CD4-positive, alpha-beta T cell treated with Interleukin-21 for 1 hour (primary cell): ENCODE measurements at places on chromosomes 7 and 10.

- DNase-seq: no peak
These were observed 65.5 kb downstream of the PYROXD2 start for GRCh38 chr10:98349508-98349922.

DNA sequence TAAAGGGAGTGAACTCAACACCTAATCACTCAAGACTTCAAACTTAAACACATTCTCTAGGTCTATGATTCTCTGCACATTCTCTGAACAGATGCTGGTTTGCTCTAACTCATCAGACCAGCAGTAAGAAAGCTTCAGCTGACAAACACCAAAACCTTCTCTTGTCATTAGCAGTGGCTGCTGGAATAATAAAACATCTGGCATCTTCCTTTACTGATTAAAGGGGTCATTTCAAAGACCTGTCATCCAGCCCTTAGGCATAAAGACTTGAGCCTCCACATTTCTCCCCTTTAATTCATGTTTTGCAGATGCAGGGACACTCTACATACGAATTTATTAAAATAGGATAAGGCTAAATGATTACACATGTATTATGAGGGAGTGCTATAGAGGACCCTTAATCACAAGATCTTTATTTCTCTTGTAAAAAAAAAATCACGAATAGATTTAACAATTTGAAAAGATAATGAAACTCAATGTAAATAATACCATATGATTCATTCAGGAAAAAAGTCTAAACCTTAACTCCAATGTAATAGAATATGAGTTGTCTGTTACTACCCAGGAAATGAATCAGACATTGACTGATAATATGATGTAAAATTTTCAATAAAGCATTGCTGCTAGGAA lies 152.4 kb upstream of the GNAI1 start:
- DNase-seq: no peak

DNA sequence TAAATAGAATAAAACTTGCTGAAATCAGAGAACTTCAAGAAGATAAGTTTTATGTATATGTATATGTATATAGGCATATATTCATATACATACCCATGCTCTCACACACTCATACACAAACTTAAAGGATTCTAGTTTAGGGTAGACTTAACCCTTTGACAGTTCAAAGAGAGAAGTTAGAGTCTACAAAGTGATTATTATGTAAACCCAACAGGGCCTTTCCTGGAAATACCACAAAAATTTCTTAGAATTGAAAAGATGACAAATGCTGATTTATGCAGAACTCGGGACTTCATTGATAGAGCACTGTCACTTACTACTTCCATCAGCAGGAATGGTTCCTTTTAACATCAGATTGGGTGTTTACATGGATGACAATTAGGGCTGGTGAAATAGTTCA lies 763.5 kb downstream of the AUTS2 start:
- DNase-seq: peak; percentile 13

GRCh38 chr10:111598433-111599059 lies 521.7 kb downstream of the ADRA2A start:
- DNase-seq: peak; percentile 53

GRCh38 chr7:43328785-43329380 lies 216.4 kb downstream of the HECW1 start:
- DNase-seq: no peak

DNA sequence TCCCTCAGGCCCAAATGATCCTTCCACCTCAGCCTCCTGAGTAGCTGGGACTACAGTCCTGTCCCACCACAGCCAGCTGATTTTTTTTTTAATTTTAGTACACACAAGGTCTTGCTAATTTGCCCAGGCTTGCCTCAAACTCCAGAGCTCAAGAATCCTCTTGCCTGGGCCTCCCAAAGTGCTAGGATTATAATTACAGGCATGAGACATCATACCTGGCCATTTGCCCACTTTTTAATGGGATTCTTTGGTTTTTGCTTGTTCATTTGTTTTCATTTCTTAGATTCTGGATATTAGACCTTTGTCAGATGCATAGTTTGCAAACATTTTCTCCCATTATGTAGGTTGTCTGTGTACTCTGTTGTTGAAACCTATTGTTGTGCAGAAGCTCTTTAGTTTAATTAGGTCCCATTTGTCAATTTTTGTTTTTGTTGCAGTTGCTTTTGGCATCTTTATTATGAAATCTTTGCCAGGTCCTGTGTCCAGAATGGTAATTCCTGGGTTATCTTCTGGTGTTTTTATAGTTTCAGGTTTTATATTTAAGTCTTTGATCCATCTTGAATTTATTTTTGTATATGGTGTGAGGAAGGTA lies 95.2 kb downstream of the GLCCI1 start:
- no peak for DNase-seq

DNA sequence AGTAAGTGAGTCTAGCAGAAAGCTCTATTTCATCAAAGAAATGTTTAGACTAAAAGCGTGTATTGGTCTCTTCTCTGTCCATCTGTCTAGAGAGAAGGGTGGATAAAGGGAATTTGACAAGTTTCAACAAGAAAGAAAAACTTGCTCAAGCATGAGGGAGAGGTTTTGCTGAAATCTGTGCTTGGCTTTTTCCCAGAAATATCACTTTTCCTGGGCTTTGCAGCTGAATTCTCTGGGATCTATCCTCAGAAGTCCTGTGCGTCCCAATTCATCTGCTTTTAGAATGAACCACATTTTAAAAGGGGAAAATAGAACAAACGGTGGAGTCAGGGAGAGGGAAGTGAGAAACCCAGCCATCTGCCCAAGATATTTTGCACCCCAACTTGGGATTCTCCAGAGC lies 59.6 kb upstream of the CELF2 start:
- no peak for DNase-seq

GRCh38 chr10:79383974-79384606 lies 36.8 kb downstream of the PPIF start:
- no peak for DNase-seq

GRCh38 chr7:100059251-100059739 lies 9.7 kb downstream of the ZSCAN21 start:
- DNase-seq: no peak

GRCh38 chr7:150876817-150877526 lies 24.7 kb downstream of the AOC1 start:
- peak; percentile 52 for DNase-seq

GRCh38 chr10:95237376-95238170 lies 43.5 kb downstream of the ACSM6 start:
- no peak for DNase-seq

GRCh38 chr10:7507887-7508726 lies 97.3 kb upstream of the SFMBT2 start:
- DNase-seq: peak; percentile 23

DNA sequence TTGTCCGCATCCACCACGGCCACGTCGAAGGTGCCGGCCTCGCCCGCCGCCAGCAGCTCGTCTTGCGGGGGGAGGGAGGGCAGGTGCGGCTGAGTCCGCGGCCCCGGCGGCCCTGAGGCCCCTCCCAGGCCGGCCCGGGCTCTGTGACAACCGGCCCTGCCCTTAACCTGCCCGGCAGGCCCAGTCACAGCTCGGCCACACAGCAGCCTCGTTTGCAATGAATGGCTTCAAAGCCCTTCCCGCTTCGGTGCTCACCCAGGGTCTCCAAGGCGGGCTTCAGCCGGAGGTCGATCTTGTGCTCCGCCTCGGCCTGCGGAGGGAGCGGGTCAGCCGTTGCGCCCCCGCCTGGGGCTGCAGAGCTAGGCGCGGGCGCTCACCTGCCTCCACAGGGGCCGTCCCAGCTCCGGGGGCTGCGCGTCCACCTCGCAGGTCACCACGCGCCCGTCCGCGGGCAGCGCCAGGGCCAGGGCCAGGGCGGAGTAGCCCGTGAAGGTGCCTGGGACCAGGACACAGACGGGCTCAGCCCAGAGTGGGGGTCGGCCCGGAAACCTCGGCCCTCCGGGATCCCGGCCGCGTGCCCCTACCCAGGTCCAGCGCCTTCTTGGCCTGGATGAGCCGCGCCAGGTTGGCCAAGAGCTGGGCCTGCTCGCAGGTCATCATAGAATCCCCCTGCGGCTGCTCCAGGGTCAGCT lies 928 bp downstream of the COMTD1 start:
- DNase-seq: no peak

GRCh38 chr10:77244746-77245145 lies 392.9 kb downstream of the KCNMA1 start:
- no peak for DNase-seq

DNA sequence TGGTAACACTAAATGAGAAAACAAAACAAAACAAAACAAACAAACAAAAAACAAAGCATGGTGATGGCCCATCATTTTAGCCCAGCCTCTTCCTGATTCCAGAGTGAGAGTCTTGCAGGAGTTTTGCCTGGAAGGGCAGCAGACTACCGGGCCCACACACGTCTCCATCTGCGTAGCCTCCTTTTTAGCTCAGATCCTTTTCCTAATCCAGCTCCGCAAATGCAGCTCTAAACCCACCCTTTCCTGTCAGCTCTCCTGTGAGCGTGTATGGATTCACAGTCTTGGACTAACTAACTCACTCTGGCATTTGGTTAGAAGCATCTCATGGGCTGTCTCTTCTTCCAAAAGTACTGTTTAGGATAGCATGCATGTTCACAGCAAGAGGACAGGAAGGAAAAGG lies 14.0 kb downstream of the OR9A4 start:
- DNase-seq: no peak

- no peak for DNase-seq
These were observed 147.3 kb upstream of the VSTM2A start for GRCh38 chr7:54394834-54395233.

GRCh38 chr7:264541-265191 lies 25.3 kb upstream of the FOXL3 start:
- DNase-seq: no peak

GRCh38 chr7:131897016-131897789 lies 340.8 kb upstream of the PODXL start:
- DNase-seq: no peak

GRCh38 chr7:141847996-141848395 lies 6.7 kb upstream of the PRSS37 start:
- DNase-seq: no peak

DNA sequence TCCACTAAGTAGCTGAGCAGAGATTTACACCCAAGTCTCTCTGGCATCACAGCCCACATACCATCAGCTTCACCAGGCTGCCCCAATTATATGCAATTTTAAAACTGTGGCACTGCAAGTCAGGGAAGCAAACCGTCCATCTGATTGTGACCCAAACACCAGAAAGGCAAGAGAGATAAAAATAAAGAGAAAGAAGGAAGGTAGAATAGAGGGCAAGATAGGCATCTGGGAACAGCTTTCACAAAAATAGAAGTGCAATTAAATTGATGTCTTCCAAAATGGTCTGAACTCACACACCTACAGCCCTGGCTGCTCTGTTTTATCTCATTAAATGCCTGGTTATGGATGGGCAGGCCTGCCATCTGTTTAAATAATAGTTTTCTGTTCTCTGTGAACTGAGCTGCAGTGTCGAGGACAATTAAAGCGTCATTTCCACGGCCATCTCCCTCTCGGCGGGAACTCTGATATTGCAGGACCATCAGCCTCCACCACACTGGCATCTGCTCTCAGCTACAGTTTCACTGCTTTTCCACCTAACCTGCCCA lies 509.1 kb downstream of the INHBA start:
- DNase-seq: no peak

- no peak for DNase-seq
These were observed 325.9 kb upstream of the SEMA3D start for GRCh38 chr7:85512790-85513189.

DNA sequence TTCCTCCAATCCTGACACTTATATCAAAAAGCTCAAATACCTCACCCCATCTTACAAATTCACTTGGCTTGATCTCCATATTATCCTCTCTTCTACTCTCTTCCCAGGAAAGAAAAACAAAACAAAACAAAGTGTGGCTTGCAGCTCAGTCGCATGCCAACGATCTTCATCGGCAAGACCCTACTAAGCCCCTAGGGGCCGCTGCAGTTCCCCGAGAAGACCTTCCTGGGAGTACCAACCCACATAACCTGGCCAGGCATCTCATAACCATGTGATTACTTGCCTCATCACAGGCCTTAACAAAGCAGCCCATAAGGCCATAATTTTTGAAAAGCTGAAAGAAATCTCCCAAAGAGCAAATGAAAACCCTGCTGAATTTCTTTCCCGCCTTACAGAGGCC lies 103.7 kb downstream of the ZNF92 start:
- no peak for DNase-seq

DNA sequence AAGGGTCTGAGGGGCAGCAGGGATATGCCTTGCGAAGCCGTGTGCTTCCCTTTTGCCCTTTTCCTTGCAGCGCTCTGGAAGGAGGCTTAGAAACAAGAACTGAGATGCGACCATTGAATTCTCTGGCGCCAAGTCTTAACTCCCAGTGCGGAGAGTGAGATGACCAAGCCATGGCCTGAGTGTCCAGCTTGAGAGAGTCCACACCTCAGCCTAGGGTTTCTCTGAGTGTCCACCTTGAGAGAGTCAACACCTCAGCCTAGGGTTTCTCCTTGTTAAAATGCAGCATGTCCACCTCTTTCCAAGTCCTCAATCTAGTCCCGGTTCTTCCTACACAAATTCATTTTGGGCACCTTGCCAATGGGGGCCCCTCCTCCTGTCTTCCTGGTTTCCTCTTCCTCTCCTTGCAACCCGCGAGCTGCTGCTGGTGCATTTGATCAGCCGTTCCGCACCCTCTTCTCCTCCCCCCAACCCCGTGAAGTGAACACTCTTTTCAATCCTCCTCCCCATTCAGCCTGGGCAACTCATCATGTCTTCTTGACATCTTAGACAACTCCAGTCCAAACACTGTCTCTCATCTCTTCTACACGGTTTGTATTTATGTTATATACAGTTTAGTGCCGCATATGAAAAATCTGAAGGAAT lies 178.2 kb upstream of the PITRM1 start:
- no peak for DNase-seq

- DNase-seq: no peak
These were observed 216.3 kb upstream of the RHOBTB1 start for GRCh38 chr10:61160253-61160652.

GRCh38 chr10:61708846-61709245 lies 46.1 kb downstream of the CABCOCO1 start:
- DNase-seq: no peak

GRCh38 chr7:34991938-34992840 lies 45.1 kb downstream of the DPY19L1 start:
- DNase-seq: peak; percentile 62

DNA sequence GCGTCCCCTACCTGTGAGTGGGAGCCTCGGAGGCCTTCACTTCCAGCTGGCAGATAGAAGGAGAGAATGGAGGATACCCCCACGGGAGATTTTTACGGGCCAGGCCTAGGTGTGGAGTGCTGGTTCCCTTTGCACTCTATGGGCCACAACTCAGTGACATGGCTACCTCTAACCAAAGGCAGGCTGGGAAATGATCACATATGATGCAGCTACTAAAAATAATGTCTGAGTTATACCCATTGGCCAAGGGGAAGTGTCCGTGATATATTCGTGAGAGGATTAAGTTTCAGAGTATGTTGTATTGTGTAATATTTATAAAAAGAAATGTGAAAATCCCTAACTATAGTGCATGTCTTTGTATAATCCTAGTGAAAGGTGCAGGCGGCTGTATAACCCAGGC lies 13.5 kb upstream of the HIPK2 start:
- DNase-seq: no peak
